Amniotic stem cell (primary cell): ENCODE measurements at places on chromosomes 2 and 18.

GRCh38 chr2:175577368-175577970 is 396.0 kb upstream of the ATP5MC3 start:
- no peak for DNase-seq

DNA sequence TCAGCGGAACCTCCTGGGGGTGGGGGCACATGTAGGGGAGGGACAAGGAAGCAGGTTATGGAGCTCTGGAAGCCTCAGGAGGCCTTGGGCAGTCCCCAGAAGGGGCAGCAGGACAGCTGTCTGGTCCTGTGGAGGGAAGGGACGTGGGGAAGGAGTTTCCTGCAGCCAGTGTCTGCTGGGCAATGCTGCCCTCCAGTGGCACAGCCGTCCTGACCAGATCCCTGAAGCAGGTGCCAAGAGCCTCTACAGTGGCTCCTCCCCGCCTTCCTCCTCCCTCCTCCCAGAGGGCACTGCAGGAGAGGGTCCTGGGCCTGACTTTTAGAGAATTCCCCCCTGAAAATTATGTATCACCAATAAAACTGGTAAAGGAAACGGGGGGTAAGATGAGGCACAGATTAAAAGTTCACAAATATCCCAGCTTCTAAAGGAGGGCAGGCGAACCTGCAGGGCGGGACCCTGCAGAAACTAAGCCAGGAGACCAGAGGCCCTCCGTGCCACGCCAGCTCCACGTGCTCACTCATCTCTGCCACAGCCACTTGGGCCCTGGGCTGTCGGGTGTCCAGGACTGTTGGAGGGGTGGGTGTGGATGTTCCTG is 258.5 kb downstream of the TWIST2 start:
- peak; percentile 7 for DNase-seq

GRCh38 chr2:175175896-175176295 is 5.6 kb downstream of the ATP5MC3 start:
- DNase-seq: no peak

DNA sequence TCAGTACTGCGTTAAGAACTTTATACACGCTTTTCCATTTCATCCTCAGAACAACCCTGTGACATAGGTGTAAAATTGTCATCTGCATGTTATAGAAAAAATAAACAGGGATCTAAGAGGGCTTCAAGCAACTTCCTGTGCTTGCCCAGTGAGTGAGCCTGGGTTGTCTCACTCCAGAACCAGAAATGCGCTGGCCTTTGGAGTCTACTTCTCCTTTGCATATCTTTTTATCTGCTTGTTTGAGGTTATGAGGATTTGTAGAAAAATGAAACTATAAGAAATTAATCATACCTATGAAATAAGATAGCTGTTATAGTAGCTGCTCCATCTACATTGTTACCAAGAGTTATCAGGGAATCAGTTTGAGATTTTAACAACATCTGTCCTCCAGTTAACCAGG is 55.3 kb upstream of the CABYR start:
- DNase-seq: no peak

GRCh38 chr2:159051661-159052060 is 83.2 kb downstream of the TANC1 start:
- DNase-seq: no peak

DNA sequence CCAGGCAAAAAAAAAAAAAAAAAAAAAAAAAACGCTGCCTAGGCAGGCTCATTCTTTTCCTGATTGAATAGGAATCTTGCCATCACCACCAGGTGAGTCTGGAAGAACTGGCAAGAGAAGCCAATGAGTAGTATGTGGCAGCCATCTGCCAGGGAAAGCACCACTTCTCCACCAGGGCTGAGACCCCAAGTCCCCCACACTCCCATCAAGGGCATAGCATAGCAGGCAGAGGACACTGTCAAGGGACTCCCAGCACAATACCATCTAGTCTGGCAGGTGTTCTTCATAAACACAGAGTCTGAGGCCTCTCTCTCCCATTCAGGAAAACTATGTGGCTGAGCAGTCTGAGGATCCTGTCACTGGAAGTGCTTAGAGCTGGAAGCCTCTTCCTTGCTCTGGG is 538.1 kb upstream of the DSEL start:
- no peak for DNase-seq

DNA sequence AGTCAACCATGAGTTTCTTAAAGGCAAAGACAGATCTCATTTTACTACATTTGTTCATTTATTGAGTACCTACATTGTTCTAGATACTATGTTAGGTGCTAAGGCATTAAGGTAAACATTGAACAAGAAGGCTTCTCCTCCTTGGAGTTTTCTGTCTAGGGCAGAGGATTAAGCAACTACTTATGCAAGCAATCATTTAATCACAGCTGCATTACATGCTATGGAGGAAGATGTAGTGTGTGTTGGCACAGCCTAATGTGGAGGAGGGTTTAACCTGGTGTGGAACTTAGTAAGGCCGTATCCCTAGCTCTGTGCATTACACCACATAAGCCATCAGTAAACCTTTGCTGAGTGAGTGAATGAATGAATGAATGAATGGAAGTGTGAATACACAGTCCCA is 106.5 kb upstream of the MAP3K20 start:
- no peak for DNase-seq

DNA sequence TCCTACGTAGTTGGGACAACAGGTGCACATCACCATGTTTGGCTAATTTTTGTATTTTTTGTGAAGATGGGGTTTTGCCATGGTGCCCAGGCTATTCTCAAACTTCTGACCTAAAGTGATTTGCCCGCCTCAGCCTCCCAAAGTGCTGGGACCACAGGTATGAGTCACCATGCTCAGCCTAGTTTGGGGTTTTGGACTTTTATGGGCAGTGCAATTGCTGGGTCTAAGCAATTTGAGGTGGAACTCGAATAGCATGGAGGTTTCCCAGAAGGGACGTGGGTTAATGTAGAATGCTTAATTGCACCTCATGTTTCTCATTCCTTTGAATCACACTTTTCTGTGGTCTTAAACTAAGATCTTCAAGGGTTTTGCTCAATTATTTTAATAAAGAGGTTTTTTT is 102.3 kb upstream of the EPHA4 start:
- DNase-seq: no peak

DNA sequence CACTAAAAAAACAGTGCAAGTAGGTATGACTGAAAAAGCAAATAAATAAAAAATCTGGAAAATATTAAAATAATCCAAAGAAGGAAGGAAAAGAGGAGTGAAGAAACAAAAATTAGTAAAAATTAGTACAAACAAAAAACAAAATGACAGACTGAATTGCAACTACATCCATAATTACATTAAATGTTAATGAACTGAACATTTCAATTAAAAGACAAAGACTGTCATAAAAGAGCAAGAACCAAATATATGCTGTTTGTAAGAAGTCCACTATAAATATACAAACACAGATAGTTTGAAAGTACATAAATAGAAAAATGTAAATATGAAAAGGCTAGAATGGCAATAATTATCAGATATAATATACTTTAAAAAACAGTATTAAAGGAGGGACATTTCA is 267.6 kb downstream of the WDPCP start:
- no peak for DNase-seq

- DNase-seq: no peak
Measured at GRCh38 chr2:42296226-42296625, 64.8 kb downstream of the COX7A2L start.

- DNase-seq: no peak
Measured at GRCh38 chr2:140667203-140667602, 1463.6 kb downstream of the LRP1B start.

GRCh38 chr2:226647621-226648518 is 151.8 kb downstream of the IRS1 start:
- DNase-seq: no peak

DNA sequence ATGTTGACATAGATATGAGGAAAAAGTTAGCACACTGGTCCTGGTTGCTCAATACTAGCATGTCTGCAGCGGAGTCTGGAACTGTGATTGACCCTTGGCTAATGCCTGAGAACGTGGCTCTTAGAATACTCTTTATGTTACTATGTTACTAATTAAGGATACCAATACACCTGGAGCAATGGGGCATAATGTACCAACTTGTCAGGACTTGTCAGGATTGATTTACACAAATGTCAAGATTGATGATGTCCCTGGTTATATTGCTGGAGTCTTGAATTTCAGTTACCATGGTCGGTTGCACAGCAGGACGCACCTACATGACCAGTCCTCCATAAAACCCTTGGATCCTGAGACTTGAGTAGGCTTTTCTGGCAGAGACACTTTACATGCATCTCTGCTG is 810.9 kb downstream of the CPS1 start:
- DNase-seq: no peak

- no peak for DNase-seq
Measured at GRCh38 chr2:234986876-234987720, 35.3 kb downstream of the SH3BP4 start.

- DNase-seq: no peak
Measured at GRCh38 chr18:11972371-11973174, 8.7 kb upstream of the IMPA2 start.

DNA sequence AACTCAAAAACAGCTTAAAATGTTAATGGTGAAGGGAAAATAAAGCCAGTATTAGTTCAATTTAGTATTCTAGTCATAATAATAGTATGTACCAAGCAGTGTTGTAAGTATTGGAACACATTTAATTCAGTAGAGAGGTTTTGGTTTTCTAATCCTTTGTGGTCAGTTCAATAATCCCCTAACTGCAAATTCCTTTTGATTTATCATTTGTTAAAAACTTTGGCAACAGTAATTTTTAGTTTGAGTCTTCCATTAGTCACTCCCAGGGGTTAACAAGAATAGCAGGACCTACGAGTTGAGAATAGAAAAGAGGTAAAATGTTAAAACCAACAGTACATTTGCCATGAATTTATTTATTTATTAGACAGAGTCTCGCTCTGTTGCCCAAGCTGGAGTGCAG is 10.7 kb downstream of the MRPL44 start:
- no peak for DNase-seq

- no peak for DNase-seq
Measured at GRCh38 chr18:12366784-12367183, 10.2 kb downstream of the AFG3L2 start.

GRCh38 chr2:75157435-75157834 is 41.9 kb downstream of the TACR1 start:
- no peak for DNase-seq

GRCh38 chr2:60070736-60071489 is 482.5 kb downstream of the BCL11A start:
- DNase-seq: no peak

DNA sequence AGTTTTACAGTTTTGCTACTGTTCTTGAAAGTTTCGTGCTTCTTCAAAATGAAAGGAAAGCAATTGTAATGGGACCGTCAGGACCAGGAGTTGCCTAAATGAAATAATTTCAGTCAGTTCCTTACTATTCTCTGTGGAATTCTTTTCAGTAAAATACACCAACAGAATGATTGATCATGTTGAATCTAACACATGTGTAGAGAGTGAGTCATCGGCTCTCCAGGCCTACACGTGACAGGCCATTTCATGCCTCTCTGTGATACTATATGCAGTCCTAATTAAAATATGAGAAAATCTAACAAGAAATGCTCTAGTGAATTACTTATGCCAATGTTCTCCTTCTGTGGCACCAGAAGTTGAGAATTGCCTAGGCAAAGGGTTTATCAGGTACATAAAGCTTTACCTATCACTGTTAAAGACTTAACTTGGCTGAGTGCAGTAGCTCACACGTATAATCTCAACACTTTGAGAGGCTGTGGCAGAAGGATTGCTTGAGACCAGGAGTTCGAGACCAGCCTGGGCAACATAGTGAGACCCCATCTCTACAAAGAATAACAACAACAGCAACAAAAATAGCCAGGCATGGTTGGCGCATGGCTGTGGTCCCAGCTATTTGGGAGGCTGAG is 199.4 kb downstream of the LRRTM1 start:
- no peak for DNase-seq

GRCh38 chr2:198040835-198041234 is 236.4 kb downstream of the PLCL1 start:
- no peak for DNase-seq

- DNase-seq: no peak
Measured at GRCh38 chr2:33496150-33496549, 19.7 kb downstream of the RASGRP3 start.

DNA sequence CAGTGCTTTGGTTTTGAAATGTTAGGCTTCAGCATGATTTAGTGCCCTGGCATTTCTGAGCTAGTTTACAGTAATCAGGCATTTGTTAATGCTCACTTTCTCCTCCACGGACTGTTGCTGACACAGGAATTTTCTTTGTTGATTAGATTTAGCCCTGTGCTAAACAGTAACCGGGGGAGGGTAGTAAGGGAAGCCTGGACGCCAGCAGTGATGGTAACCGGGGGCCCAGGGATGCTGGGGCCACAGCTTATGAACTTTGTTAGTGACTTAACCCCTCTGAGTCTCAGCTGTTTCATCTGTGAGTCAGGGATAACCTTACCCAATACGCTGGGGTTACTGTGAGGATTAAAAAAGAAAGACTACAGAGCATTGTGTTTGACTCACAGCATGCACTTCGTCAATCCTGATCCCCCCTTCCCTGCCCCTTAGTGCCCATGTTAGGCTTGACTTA is 33.5 kb downstream of the KLHL29 start:
- DNase-seq: peak; percentile 65

GRCh38 chr2:40746191-40746590 is 294.3 kb upstream of the SLC8A1 start:
- no peak for DNase-seq

- no peak for DNase-seq
Measured at GRCh38 chr2:99489063-99489760, 605 bp downstream of the REV1 start.

GRCh38 chr2:151410485-151410834 is 758 bp downstream of the RIF1 start:
- no peak for DNase-seq

DNA sequence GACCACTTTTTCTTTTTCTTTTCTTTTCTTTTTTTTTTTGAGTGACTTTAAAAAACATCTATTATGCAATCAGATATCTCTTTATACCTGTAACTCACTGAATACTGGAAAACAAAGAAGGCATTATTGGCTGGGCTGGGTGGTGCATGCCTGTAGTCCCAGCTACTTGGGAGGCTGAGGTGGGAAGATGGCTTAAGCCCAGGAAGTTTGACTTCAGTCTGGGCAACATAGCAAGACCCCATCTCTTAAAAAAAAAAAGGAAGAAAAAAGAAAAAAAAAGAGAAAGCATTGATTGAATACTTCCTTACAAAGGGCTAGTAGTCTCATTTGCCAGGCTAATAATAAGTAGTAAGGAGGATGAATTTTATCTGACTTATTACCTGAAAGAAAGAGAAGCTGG is 2.7 kb upstream of the MTCL1 start:
- no peak for DNase-seq

- DNase-seq: no peak
Measured at GRCh38 chr2:134021830-134022524, 231.9 kb upstream of the MGAT5 start.

DNA sequence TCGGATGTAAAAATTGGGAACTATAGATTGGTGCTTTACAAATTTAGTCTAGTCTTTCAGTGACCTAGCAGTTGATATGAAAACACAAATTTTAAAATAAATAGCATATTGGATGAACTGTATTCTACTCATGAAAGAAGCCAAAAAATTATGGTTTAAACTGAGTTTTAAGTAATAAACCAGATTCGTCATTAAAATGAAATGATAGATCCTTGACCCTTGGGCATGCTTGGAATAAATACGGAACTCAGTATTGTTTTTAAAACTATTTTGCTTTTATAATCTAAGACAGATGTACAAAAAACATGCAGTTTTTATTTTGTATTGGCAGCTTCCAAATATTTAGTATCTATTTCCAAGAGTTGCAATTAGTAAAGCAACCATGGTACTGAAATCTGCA is 34.6 kb upstream of the TBR1 start:
- DNase-seq: no peak
